ENCODE measurements at places on chromosomes 5 and 9. TPM values are rescaled to one million over a fixed set of nuclear protein-coding genes. Genes with fewer than 3 reads are reported as not detected.

PCDHA5 gene
- total RNA-seq = not detected

- DNase-seq = no peak
Observed at GRCh38 chr9:89342948-89343347, 24.6 kb downstream of the SECISBP2 start.

GRCh38 chr9:453832-454231 is 239.2 kb downstream of the DOCK8 start:
- no peak for DNase-seq

DNA sequence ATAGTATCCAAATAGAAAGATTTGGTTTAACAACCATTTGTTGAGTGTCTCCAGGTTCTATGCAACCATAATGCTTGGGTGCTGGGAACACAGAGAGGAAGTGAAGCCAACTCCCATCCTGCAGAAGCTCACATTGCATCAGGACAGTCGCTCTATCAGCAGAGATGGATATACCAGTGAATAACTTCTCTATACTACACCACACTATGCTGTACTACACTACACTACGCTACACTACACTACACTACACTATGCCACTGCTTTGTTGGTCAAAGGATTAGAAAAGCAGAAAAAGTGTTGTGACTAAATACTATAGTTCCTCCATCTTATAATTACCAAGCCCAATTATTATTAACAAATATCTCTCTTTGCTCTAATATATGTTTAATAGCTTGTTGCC is 89.2 kb upstream of the PRRC1 start:
- no peak for DNase-seq

ZNF367 gene
- total RNA-seq = 4.0 TPM

GRCh38 chr5:6632324-6632887 is 438 bp downstream of the NSUN2 start:
- no peak for DNase-seq

DNA sequence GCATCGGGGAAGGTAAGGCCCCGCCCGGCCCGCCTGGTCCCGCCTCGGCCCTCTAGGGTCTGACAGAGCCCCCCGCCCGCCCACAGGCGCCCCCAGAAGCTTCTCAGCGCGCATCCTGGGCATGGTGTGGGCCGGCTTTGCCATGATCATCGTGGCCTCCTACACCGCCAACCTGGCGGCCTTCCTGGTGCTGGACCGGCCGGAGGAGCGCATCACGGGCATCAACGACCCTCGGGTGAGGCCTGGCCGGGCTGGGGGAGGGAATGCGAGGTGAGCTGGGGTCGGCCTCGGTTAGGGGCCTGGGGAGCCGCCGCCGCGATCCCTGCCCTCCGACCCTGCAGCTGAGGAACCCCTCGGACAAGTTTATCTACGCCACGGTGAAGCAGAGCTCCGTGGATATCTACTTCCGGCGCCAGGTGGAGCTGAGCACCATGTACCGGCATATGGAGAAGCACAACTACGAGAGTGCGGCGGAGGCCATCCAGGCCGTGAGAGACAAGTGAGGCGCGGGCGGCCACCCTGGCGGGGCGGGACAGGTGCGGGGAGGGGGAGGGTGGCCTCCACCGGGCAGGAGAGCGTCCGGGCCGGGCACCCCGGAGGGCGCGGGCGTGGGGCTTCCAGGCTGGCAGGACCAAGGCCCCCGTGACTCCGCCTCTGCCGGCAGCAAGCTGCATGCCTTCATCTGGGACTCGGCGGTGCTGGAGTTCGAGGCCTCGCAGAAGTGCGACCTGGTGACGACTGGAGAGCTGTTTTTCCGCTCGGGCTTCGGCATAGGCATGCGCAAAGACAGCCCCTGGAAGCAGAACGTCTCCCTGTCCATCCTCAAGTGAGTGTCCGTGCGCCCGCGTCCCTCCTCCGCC is 7.1 kb downstream of the LRRC26 start:
- no peak for DNase-seq

GRCh38 chr5:6759401-6759800 is 46.2 kb downstream of the TENT4A start:
- no peak for DNase-seq

ANKHD1 gene
- 184 TPM for total RNA-seq

DNA sequence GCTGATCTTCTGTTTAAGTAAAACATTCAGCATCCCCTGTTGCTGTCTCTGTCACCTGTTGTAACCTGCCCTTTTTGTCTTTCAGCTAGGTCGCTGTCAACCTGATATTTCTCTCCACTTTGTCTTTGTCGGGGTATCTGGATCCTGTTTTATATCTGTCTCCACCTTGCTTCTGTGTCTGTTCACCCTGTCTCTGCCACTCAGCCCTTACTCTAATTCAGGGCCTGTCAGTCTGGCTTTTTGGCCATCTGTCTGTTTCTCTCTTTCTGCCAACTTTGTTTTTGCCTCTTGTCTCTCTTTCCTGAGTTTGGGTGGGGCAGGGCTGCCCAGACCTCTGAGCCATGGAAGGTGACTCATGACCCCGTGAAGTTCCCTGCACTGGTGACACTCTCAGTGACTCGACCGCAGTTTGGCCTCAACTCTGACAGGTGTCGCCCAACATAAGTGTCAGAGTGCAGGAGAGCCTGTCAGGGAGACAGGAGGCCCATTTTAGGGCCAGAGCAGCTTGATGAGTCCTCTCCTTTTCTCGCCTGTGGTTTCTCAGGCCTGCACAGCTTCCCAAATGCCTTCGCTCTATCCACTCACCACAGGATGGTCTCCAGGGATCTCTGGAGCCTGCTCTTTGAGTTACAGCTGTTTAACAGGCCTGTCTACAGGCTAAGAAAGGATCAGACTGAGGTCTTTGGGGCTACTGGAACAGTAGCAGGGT is 868 bp downstream of the ZBTB43 start:
- peak; percentile 68 for DNase-seq

ZNF454 gene
- total RNA-seq = not detected

DNA sequence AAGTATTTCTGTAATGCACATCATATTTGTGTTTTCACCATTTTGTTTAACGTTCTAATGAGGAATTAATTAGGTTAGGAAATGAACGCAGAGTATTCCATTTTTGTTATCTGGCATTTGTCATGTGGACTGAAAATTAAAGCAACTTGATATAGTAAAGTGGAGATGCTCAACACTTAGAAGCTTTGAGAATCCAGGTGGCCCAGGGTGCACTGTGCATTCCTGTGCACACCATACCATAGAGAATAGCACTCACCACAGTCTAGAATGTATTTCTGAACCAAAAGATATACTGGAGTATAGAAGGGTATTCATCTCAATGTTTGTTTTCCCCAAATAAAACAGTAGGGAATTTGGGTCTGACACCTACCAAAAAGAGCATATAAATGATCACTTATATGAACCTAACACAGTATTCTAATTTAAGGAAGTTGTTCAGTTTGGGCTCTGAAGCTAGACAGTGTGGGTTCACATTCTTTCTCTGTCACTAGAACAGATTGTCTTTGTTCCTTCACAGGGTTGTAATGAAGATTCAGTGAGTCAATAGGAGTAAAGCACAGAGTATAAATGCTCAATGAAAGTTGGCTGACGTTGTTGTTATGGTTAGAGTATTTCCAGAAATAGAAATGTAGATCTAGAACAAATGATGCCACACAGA is 125.6 kb upstream of the DMRT1 start:
- no peak for DNase-seq

FAM170A gene
- total RNA-seq = not detected

DNA sequence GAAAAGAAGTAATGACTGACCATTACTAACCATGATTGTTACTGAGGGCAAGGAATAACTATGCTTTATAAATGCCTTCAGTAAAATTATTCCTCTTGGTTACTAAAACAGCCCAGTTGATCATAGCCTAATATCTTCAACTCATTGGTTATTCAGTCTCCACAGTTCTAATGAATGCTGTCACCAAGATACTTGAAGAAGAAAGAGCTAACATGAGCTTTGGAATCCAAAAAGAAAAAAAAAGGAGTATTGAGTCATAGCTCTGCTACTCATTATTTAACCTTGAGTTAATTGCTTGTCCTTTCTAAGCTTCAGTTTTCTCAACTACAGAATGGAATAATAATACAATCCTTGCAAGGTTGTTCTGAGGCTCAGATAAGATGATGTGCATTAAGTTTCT is 187.7 kb downstream of the BRINP1 start:
- no peak for DNase-seq

F2RL2 gene
- total RNA-seq = not detected

TRMO gene
- 44.7 TPM for total RNA-seq

DNA sequence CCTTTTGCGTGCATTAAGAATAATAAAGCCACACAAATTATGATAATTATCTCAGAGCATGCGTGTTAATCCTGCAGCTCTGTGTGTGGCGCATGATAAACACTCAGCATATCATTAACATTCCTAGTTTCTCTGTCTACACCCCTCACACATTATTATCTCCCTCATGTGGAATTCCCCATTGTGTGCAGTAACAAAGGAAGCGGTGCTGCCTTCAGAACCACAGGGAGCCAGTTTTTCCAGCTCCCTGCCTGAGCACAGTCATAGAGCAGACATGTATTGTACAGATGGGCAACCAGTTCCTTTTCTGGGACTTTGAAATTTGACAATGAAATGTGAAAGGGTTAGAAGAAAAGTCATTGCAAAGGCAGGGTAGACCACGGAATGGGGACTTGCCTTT is 1365.5 kb upstream of the CDH9 start:
- DNase-seq = no peak

DNA sequence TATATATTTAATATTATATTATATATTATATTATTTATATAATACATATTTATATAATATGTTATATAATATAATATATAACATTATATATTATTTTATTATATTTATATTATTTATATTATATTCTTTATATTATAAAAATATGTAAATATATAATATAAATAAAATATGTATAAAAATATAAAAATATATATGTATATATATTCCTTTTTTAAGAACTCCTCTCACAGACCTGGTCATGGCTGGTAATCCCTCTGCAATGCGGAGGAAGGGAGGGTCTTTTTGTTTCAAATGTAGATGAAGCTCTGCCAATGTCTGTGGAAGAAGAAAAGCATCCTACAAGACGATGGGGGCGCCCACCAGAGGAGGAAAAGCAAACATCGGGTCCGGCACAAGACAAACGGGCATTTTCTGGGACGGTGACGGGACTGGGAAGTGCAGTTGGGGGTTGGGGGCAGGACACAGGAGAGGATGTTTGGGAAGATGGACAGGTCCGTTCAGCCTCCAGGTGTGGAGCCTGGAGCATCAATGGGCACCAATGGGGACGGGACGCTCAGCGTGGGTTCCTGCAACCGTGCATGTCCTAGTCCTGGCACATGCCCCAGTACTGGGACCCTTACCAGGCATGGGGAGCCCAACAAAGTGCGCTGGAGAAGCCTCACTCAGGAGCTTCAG is 194.0 kb downstream of the IRX1 start:
- DNase-seq = no peak

DNA sequence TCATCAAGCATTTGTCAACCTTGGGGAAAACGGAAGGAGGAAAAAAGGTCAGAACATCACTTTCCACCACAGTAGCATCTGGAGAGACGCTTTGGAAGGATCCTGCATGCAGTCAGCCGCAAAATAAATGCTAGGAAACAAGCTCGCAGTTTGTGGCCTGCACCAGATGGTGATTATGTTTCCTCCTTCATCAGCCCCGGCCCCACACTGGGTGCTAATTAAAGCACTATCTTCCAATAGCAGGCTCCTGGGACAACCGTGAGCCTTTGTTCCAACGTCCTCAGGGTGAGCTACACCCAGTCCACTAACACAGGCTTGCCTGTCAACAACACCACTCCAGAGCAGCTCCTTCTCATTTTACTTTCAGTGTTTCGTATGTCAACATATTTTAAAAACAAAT is 64.0 kb downstream of the RNF130 start:
- DNase-seq = peak; percentile 10

GRCh38 chr9:96413302-96414221 is 4.6 kb downstream of the ZNF367 start:
- no peak for DNase-seq
